HCEC 1CT (cell line): ENCODE measurements at places on chromosomes 13 and 19.
A peak's percentile ranks its signal among the peaks of the same experiment; 100 is the strongest.

- peak; percentile 1 for DNase-seq
Measured at GRCh38 chr19:17834350-17835181, 13.2 kb downstream of the JAK3 start.

DNA sequence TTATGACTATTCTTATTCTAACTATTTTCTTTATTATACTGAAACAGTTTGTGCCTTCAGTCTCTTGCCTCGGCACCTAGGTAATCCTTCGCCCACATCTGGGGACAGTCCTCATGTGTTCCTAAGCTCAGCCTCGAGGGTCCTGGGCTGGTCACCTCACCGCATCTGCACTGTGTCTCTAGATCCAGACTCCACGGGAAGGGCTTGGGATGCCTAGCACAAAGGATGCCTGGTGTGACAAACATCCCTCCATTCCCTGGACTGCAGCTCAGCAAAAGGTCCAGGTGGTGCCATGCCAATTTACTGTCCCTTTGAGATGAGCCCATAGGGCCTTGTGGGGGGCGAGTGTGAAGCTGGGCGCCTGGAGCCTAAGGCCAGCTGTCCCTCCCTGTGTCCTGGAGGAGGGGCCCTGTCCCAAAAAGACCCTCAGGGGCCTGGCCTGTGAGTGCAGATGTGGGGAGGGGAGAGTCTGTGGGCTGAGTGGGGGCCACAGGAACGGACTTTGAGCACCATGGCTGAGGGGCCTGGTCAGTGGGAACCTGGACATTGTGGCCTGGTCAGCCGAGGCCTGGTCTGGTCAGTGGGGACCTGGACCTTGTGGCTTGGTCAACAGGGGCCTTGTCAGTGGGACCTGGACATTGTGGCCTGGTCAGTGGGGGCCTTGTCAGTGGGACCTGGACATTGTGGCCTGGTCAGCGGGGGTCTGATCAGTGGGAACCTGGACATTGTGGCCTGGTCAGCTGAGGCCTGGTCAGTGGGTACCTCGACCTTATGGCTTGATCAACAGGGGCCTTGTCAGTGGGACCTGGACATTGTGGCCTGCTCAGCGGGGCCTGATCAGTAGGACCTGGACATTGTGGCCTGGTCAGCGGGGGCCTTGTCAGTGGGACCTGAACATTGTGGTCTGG, 45.1 kb upstream of the TPM4 start:
- no peak for DNase-seq

DNA sequence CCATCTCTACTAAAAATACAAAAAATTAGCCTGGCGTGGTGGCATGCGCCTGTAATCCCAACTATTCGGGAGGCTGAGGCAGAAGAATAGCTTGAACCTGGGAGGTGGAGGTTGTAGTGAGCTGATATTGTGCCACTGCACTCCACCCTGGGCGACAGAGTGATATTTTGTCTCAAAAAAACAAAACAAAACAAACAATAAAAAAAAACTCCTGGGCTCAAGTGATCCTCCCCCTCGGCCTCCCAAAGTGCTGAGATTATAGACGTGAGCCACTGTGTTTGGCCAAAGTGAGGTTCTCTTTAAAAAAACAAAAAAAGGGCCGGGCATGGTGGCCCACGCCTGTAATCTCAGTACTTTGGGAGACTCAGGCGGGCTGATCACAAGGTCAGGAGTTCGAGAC, 3.8 kb upstream of the JUNB start:
- DNase-seq = peak; percentile 28

DNA sequence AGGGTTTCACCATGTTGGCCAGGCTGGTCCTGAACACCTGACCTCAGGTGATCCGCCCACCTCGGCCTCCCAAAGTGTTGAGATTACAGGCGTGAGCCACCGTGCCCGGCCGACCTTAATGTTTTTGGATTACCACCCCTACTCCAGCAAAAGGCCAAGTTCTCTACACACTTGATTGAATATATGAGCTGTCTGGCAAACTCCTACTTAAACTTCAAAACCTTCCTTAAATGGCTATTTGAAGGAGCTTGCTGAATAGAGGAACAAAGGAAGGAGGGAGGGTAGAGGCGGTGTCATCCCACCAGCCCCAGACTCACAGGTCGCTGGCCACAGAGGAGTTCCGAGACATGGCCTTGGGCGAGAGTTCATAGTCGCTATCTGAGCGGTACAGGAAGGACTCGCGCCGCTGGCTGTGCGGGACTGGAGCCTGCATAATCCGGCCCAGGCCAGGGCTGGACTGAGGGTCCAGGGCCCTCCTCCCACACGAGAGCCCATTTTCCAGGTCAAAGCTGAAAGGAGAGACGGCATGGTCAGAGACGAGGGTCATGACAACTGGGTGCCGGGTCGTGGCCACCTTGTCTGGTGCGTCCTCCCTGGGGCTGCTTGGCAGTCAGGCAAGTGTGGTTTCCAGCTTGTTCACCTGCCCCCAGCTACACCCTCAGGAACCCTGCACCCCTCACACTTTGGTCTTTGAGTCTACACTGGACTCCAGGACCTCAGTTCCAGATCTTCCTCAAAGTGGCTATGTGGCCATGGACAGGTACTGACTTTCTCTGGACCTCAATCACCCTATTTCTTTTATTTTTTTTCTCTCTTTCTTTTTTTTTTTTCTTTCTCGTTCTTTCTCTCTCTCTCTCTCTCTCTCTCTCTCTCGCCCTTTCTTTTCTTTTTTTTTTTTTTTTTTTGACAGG, 4.2 kb downstream of the PDE4C start:
- DNase-seq = no peak

- DNase-seq = no peak
Measured at GRCh38 chr13:21219036-21219381, 42.6 kb downstream of the MRPL57 start.

- DNase-seq = no peak
Measured at GRCh38 chr13:27383104-27383921, 41.1 kb upstream of the GTF3A start.

DNA sequence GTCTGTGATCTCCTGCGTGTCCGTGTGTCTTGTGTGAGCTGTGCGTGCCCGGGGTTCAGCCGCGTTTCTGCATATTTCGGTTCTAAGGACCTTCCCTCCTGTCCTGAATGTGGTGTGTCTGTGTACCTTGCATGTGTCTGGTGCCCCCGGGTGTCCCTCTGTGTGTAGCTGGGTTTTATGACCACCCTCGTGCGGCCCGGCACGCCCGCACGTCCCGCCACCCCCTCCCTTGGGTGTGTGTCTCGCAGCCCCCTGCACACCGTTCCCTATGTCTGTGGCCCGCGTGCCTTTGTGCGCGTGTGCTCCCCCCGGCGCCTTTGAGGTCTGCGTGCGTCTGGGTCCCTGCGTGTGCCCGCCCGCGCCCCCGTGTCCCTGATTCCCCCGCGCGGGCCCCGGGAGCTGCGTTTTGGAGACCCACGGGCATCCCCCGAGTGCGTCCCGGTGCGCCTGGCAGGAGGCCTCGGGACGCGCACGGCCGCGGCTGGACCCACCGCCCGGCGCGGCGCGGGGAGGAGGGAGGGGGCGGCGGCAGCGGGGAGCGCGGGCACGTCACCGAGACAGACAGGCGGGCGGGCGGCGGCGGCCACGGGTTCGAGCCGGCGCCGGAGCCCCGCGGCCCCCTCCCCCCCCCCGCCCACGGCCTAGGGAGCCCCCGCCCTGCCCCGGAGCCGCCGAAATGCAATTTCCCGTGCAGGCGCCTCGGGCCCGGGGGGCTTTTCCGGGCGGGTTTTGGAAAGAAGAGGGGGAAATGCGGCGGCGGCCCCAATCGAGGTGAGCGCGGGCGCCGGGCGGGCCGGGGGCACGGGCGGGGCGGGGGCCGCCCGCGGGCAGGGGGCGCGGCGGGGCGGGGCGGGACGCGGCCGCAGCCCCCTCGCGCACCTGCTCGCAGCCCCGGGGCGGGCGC, 12.0 kb upstream of the NANOS3 start:
- DNase-seq = no peak
